ENCODE measurements at places on chromosomes 5 and 9. TPM values are rescaled to one million over a fixed set of nuclear protein-coding genes. Genes with fewer than 3 reads are reported as not detected.

Gene FGF10
- 3.8 TPM for polyA plus RNA-seq

Gene TAS2R1
- not detected for polyA plus RNA-seq

Gene ORM2
- 0.34 TPM for polyA plus RNA-seq

Gene OR1J2
- polyA plus RNA-seq, result not detected

Gene C9orf50
- polyA plus RNA-seq, result not detected

Gene WDR41
- polyA plus RNA-seq, result 11.5 TPM

Gene ZCCHC7
- 8.1 TPM for polyA plus RNA-seq

Gene SARDH
- 18.5 TPM for polyA plus RNA-seq

Gene SMC2
- polyA plus RNA-seq, result 1.7 TPM

Gene PALM2AKAP2
- 0.35 TPM for polyA plus RNA-seq

Gene ZNF366
- polyA plus RNA-seq, result 0.26 TPM

Gene IFNA2
- not detected for polyA plus RNA-seq

Gene SNAPC3
- 10.2 TPM for polyA plus RNA-seq

Gene PPP3R2
- polyA plus RNA-seq, result 0.02 TPM

Gene WHRN
- polyA plus RNA-seq, result 23.7 TPM

Gene ABLIM3
- 8.1 TPM for polyA plus RNA-seq

Gene NPR3
- polyA plus RNA-seq, result 0.77 TPM

Gene BTNL8
- polyA plus RNA-seq, result 0.49 TPM

Gene WNK2
- 77.4 TPM for polyA plus RNA-seq

Gene CFAP77
- not detected for polyA plus RNA-seq

Gene MAMDC2
- 1.9 TPM for polyA plus RNA-seq

Gene CAPSL
- 1.7 TPM for polyA plus RNA-seq

Gene TAL2
- 0.47 TPM for polyA plus RNA-seq

Gene HTR1A
- not detected for polyA plus RNA-seq

Gene MARCOL
- not detected for polyA plus RNA-seq

Gene GCNT1
- polyA plus RNA-seq, result 7.2 TPM

Gene N4BP3
- polyA plus RNA-seq, result 1.1 TPM

Gene CAMLG
- polyA plus RNA-seq, result 24.1 TPM

Gene SPATA31E1
- polyA plus RNA-seq, result 0.02 TPM

Gene FBP2
- polyA plus RNA-seq, result 0.47 TPM

Gene GLRA1
- polyA plus RNA-seq, result 0.85 TPM

Gene ARHGEF39
- 1.4 TPM for polyA plus RNA-seq

Gene SH3PXD2B
- polyA plus RNA-seq, result 4.2 TPM

Gene ANKRD34B
- not detected for polyA plus RNA-seq

Gene NMUR2
- 0.02 TPM for polyA plus RNA-seq

Gene MAMDC4
- polyA plus RNA-seq, result 38.6 TPM

Gene ECPAS
- polyA plus RNA-seq, result 12.2 TPM

Gene TPRN
- 48.7 TPM for polyA plus RNA-seq

Gene LRRC26
- polyA plus RNA-seq, result not detected

Gene STPG3
- polyA plus RNA-seq, result 0.23 TPM

Gene FOXI1
- polyA plus RNA-seq, result 0.38 TPM

Gene SLC25A48
- polyA plus RNA-seq, result 3.2 TPM

Gene MLANA
- polyA plus RNA-seq, result not detected

Gene WNT8A
- polyA plus RNA-seq, result not detected

Gene IGIP
- 7.0 TPM for polyA plus RNA-seq

Gene BASP1
- polyA plus RNA-seq, result 2.6 TPM

Gene ROR2
- 1.2 TPM for polyA plus RNA-seq

Gene NFIL3
- 6.2 TPM for polyA plus RNA-seq

Gene PTGER4
- polyA plus RNA-seq, result 4.7 TPM

Gene DPYSL3
- polyA plus RNA-seq, result 4.8 TPM

Gene PCDHA1
- polyA plus RNA-seq, result 0.04 TPM

Gene MCC
- polyA plus RNA-seq, result 2.6 TPM

Gene TIMD4
- not detected for polyA plus RNA-seq

Gene PBX3
- 8.9 TPM for polyA plus RNA-seq

Gene TSSK1B
- polyA plus RNA-seq, result not detected
